ENCODE measurements at places on chromosomes 7 and 10.

DNA sequence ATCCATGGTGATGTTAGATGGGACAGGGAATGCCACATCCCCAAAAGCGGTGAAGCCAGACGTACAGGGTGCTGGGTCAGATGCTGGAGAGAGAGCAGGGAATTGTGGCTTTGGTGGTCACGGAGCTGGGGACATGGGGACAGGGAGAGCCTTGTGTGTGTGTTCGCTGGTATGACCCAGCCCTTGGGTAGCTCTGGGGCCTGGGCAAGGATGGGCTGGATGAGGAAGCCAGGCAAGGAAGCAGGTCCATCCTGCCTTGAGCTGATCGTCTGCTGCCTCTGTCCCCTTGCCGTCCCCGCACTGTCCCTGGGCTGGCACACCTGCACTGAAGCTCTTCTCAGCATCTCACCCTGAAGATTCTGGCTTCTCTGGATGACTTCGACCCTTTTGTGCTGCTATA lies 15.4 kb upstream of the CLDN4 start:
- DNase-seq, result no peak

GRCh38 chr7:50644114-50644513 lies 78.9 kb upstream of the DDC start:
- no peak for DNase-seq

- no peak for DNase-seq
Measured at GRCh38 chr7:44755698-44756627, 7.3 kb downstream of the ZMIZ2 start.

- no peak for DNase-seq
Measured at GRCh38 chr10:75742355-75742754, 310.9 kb downstream of the LRMDA start.

- DNase-seq, result no peak
Measured at GRCh38 chr10:58570307-58570723, 57.6 kb downstream of the BICC1 start.
